Activated CD4-positive, alpha-beta memory T cell treated with anti-CD3 and anti-CD28 coated beads, Interleukin-2, amount 10 ng/mL, durations not matched to agents 7 days and 5 days (primary cell): ENCODE measurements at places on chromosomes 1 and 21. TPM values are rescaled to one million over a fixed set of nuclear protein-coding genes. Genes with fewer than 3 reads are reported as not detected.

DNA sequence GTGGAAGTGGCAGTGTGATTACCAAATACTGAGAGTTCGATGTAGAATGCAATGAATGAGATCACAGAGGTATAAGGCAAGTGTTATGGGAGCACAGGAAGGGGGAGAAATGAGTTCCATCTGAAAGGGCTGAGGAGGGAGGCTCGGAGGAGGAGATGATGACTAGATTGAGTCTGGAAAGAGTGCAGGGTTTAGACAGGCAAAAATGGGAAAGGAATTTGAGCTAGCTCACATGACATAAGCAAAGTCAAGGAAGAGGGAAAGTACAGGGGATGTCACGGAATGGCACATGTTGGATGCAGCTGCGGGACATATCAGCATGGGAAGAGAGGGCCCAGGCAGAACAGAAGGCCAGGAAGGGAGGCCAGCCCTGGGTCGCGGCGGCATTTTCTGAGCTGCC is 132.7 kb downstream of the RUNX1 start:
- H3K27me3 ChIP-seq, result no peaks in the 10 kb centered on the region
- peaks cover 3% of the 10 kb centered on the region for H3K4me1 ChIP-seq
- DNase-seq, result no peak
- no peak overlapping the region for H3K4me3 ChIP-seq
- H3K27ac ChIP-seq, result no peak overlapping the region

GRCh38 chr1:204194771-204195170 is 1.5 kb downstream of the KISS1 start:
- H3K27ac ChIP-seq, result no peak overlapping the region
- H3K36me3 ChIP-seq, result no peaks in the 10 kb centered on the region
- DNase-seq, result no peak
- no peak overlapping the region for H3K4me3 ChIP-seq
- H3K27me3 ChIP-seq, result peaks cover 19% of the 10 kb centered on the region

DNA sequence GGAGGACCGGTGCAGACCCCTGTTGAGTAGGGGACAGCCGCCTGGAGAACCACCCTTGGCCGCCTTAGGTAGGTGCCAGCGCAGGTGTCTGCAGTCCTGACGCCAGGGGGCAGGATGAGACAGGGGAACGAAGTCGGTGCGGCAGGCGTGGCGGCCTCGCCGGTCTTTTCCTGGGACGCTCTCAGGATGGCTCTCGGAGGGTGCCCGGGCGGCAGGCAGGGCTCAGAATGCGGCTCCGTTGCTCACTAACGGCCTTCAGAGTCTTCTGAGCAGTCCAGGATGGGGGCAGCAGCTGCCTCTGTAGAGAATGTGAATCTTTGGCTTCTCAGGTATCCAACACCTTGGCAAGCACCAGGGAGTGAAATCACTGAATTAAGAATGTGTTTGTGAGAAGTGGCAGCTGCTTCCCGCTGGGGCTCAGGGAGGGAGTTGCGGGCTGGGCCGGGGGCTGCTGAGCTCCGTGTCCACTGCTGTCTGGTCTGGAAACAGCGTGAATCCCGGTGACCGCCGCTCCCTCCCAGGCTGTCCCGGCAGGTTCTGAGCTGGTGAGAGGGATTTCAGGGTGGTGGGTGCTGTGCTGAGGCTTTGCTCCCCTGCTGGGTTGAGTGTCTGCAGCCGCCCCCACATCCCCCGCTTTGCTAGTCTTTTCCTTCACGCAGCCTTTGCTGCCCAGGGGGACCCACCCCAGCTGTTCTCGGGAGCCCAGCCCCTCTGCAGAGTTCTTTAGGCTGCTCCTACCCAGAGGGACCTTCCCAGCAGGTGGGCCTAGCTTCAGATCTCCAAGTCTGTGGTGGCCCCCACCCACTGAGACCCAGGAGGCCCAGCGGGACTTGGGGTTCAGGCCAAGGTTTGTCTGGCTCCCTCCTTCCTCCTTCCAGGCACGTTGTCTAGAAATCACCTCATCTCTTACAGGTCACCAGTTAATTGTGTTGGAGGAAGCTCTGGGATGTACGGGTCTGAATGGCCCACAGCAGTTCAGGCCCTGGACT is 11.1 kb upstream of the C1orf174 start:
- peak; percentile 74 for DNase-seq
- H3K4me1 ChIP-seq, result peaks cover 10% of the 10 kb centered on the region
- H3K27me3 ChIP-seq, result no peaks in the 10 kb centered on the region

GRCh38 chr1:1299686-1300351 is 7.9 kb downstream of the ACAP3 start:
- no peak overlapping the region for H3K4me3 ChIP-seq
- H3K4me1 ChIP-seq, result peaks cover 4% of the 10 kb centered on the region
- no peak overlapping the region for H3K27ac ChIP-seq
- no peak for DNase-seq
- no peaks in the 10 kb centered on the region for H3K27me3 ChIP-seq

Gene SPRR2A
- total RNA-seq, result not detected

DNA sequence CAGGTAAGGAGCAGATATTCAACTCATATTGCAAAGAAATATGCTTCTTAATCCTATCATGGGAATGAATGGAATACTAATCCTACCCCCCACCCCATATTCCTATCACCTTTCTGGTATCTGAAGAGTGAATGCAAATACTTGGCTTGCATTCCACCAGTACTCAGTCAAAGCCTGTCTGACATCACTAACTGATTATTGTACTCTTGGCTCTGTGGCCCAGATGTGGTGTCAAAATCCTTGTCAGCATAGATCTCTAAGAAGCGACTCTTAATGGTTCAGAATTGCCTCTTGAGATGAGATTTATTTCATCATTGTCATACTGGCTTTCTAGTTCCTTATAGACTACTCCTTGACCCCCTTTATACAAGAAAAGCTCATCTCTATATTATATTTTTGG is 604.6 kb downstream of the ADGRL2 start:
- DNase-seq, result no peak
- no peaks in the 10 kb centered on the region for H3K4me1 ChIP-seq
- no peak overlapping the region for H3K27ac ChIP-seq
- no peak overlapping the region for H3K4me3 ChIP-seq
- H3K36me3 ChIP-seq, result no peaks in the 10 kb centered on the region
- no peaks in the 10 kb centered on the region for H3K27me3 ChIP-seq

- peaks cover 10% of the 10 kb centered on the region for H3K4me1 ChIP-seq
- H3K27ac ChIP-seq, result no peak overlapping the region
- no peak overlapping the region for H3K4me3 ChIP-seq
- no peaks in the 10 kb centered on the region for H3K36me3 ChIP-seq
- H3K27me3 ChIP-seq, result no peaks in the 10 kb centered on the region
- DNase-seq, result no peak
Measured at GRCh38 chr21:43809346-43809799, 20.0 kb downstream of the RRP1 start.

GRCh38 chr1:113918243-113918642 is 10.9 kb upstream of the HIPK1 start:
- DNase-seq, result no peak
- peaks cover 6% of the 10 kb centered on the region for H3K27me3 ChIP-seq
- H3K4me1 ChIP-seq, result peaks cover 5% of the 10 kb centered on the region
- no peak overlapping the region for H3K4me3 ChIP-seq
- H3K36me3 ChIP-seq, result peaks cover 13% of the 10 kb centered on the region

- H3K36me3 ChIP-seq, result no peaks in the 10 kb centered on the region
- H3K4me1 ChIP-seq, result peaks cover 6% of the 10 kb centered on the region
- DNase-seq, result no peak
- peaks cover 20% of the 10 kb centered on the region for H3K27me3 ChIP-seq
- H3K27ac ChIP-seq, result no peak overlapping the region
Measured at GRCh38 chr1:66605419-66605997, 71.6 kb downstream of the SGIP1 start.

Gene GPR3
- 0.58 TPM for total RNA-seq

Gene CLCA4
- total RNA-seq, result not detected

GRCh38 chr1:199701726-199702125 is 325.8 kb upstream of the NR5A2 start:
- H3K27ac ChIP-seq, result no peak overlapping the region
- no peaks in the 10 kb centered on the region for H3K36me3 ChIP-seq
- no peak for DNase-seq

DNA sequence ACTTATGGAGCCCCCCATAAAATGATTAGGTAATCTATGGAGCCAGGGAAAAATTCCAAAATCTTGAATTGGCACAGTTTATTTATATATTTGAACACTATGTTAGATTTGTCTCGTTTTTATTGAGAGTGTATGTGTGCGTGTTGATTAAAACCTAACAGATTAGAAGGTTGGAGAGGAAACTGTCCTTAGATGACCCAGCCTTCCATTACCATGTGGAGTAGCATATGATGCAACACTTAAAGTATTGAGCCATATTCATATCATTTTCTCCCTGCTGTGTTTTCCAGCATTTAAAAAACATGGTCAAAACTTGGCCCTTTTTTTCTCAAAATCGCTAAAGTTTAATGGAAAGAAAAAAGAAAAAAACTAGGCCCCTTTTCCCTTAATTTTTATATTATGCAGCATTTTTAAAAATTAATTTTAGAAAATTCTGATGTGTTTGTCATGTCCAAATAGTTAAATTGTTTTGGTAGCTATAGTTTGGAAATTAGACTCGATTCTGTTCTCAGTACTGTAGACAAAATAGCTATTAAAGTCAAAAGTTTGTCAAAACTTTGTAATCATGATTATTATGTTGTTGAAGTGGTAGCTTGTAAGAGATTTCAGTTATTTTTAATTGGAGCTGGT is 2.3 kb downstream of the LRRC8D start:
- H3K4me1 ChIP-seq, result peaks cover 21% of the 10 kb centered on the region
- no peak for DNase-seq
- no peak overlapping the region for H3K4me3 ChIP-seq
- H3K27ac ChIP-seq, result no peak overlapping the region

Gene ANXA9
- not detected for total RNA-seq

DNA sequence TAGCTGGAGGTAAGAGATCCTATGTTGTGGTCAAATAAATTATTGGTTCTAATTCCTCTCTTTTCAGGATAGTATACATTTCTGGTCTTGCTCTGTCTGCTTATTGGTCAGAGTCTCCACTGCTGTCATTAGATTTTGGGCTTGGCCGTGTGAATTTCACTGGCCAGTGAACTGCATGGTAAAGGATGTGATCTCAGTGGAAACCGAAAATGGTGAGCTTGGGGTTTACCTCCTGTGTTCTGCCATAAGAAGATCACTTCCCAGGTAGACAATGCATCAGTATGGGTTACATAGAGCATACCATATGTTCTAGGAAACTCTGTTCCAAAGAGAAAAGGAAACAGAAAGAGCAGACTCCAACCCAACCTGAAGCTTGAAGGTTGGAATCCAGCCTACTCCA is 1123.3 kb upstream of the B3GALT2 start:
- H3K4me1 ChIP-seq, result no peaks in the 10 kb centered on the region
- no peaks in the 10 kb centered on the region for H3K27me3 ChIP-seq
- no peak for DNase-seq

Gene AHDC1
- total RNA-seq, result 18.9 TPM

DNA sequence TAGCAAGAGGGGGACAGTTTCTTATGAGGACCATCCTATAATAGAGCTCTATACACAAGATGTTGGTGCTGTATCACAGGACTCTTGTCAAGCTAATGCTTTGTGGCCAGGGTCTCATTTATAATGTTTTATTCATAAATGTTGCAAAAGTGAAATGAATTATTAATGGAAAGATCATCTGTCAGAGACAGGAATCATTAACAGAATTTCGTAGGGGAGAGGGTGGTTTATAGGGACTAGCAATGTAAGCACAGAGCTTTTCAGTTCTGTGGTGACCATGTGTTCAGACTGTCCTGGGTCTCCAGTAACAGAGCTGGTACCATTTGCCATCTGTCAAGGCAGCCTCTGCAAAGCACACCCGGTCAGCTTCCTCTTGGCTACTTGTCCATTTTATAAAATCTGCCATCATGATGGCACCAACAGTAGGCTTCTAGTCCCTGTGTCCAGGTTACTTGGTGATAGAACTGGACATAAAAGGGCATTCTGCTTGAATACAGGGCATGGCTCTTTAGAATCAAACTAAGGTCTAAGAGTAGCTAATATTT is 36.2 kb downstream of the LPAR3 start:
- no peaks in the 10 kb centered on the region for H3K27me3 ChIP-seq
- H3K36me3 ChIP-seq, result peaks cover 2% of the 10 kb centered on the region
- no peak overlapping the region for H3K4me3 ChIP-seq
- no peak overlapping the region for H3K27ac ChIP-seq
- peaks cover 47% of the 10 kb centered on the region for H3K4me1 ChIP-seq
- no peak for DNase-seq

DNA sequence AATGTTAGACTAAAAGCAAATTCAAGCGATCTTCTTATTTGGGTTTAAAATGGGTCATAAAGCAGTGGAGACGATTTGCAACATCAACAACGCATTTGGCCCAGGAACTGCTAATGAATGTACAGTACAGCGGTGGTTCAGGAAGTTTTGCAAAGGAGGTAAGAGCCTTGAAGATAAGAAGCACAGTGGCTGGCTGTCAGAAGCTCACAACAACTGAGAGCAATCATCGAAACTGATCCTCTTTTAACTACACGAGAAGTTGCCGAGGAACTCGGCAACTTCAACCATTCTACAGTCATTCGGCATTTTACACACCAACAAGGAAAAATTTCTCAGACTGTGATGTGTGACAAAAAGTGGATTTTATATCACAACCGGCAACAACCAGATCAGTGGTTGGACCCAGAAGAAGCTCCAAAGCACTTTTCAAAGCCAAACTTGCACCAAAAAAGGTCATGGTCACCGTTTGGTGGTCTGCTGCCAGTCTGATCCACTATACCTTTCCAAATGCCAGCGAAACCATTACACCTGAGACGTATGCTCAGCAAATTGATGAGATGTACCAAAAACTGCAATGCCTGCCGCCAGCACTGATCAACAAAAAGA is 47.9 kb downstream of the ASH1L start:
- H3K27me3 ChIP-seq, result no peaks in the 10 kb centered on the region
- DNase-seq, result peak; percentile 21

- H3K27ac ChIP-seq, result no peak overlapping the region
- H3K4me1 ChIP-seq, result peaks cover 12% of the 10 kb centered on the region
- H3K27me3 ChIP-seq, result no peaks in the 10 kb centered on the region
- DNase-seq, result peak; percentile 57
- H3K36me3 ChIP-seq, result peaks cover 40% of the 10 kb centered on the region
- H3K4me3 ChIP-seq, result peak overlapping the region; percentile 27
Measured at GRCh38 chr21:46661211-46661625, 25.7 kb downstream of the PRMT2 start.
